Epithelial cell of proximal tubule (primary cell): ENCODE measurements at places on chromosomes 7 and 10.

- no peak for DNase-seq
Measured at GRCh38 chr7:106608661-106609060, 52.3 kb downstream of the CCDC71L start.

GRCh38 chr10:128031216-128031615, 95.0 kb downstream of the MKI67 start:
- DNase-seq: no peak

DNA sequence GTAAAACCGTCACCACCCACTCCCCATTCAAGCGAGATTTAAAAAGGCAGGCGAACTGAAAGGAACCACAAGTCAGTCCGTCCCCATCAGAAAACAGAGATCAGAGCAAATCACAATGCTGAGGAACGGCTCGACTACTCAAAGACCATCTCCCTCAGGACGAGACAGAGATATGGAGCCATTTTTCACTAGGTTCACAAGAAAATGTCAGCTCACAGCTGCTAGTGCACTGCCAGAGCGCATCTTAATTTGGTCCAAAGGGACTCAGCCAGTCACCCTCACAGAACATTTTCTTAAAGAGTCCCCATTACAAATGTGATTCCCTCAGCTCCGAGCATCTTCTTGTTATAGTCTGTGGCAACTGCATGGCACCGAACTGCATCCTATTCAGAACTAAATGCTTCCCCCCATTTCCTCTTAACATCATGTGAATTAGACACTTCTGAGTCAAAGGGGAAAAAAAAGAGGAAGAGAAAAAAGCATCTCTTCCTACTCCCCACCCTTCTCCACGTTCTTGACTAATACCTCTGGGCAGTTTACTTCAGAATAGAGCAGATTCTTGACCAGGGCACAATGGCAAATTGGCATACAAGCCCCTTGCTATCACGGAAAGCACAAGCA, 683.9 kb downstream of the MAGI2 start:
- DNase-seq: no peak

DNA sequence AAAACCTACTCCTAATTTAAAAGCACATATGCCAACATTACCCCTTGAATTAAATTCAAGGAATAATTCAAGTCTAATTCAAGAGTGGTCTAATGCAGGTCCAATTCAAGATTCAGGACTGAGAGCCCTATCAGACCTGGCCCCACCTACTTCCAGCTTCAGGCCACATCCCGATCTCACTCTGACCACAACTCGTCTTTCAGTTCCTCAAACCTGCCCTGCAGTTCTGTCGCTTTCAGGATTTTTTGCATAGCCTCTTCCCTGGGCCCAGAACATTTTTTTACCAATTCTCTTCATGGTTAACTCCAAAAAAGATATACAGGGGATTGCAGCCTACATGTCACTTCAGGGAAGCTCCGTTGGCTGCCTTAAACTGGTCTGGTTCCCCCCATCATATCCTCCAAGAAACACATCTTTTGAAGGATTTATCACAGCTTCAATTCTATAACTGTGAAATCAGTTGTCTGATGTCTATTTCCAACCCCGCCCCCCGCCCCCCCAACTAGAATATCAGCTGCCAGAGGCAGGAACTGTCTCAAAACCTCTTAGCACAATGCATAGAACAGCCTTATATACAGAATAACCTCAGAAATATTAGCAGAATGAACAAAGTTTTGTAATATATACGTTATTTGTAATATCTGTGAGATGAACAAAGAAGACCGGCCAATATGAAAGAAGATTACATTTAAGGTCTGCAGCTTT, 20.8 kb downstream of the CCDC6 start:
- no peak for DNase-seq

GRCh38 chr10:117373823-117374505, 1.3 kb downstream of the PDZD8 start:
- no peak for DNase-seq

- DNase-seq: no peak
Measured at GRCh38 chr7:152392254-152392653, 43.5 kb downstream of the KMT2C start.

GRCh38 chr10:88783724-88784123, 18.8 kb upstream of the LIPM start:
- DNase-seq: no peak

GRCh38 chr7:78780560-78780959, 672.9 kb downstream of the MAGI2 start:
- no peak for DNase-seq

DNA sequence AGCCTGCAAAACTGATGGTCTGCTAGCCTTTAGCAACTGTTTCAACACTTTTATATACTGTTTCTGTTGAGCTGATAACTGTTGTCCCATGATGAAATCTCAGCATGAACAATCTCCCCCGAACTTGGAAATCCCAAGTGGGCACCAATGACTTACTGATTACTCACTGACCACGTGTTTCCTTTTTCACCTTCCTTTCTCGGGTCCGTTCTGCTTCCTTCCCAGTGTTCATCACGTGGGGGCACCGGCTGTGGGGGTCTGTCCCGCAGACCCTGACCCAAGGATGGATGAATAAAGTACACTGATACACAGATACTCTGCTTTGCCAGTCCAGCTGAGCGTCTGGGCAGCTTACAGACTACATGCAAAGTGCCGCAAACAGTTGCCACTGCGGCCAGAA, 39.0 kb upstream of the RASGEF1A start:
- no peak for DNase-seq

DNA sequence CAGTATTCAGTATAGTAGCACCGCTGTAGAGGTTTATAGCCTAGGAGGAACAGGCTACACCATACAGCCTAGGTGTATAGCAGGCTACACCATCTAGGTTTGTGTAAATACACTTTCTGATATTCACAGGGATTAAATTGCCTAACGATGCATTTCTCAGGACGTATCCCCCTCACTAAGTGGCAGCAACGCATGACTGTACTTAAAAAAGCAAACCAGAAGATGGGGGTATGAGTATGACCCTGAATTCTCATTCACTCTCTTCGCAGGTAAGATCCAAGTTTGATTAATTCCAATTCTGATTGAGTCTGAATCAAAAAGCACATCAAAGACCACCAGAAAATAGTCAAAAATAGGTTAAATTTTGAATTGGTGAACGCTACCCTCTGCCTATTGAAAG, 972 bp downstream of the ORC5 start:
- no peak for DNase-seq

- DNase-seq: no peak
Measured at GRCh38 chr10:7928536-7928935, 110.2 kb downstream of the TAF3 start.

- no peak for DNase-seq
Measured at GRCh38 chr10:75288140-75288711, 52.5 kb upstream of the COMTD1 start.

GRCh38 chr7:159328096-159328495, 183.4 kb upstream of the VIPR2 start:
- no peak for DNase-seq

GRCh38 chr7:25812086-25812850, 339.7 kb upstream of the NFE2L3 start:
- no peak for DNase-seq

GRCh38 chr10:48948470-48949037, 8.9 kb upstream of the LRRC18 start:
- DNase-seq: no peak

- no peak for DNase-seq
Measured at GRCh38 chr10:120387326-120387725, 69.7 kb upstream of the PLPP4 start.

DNA sequence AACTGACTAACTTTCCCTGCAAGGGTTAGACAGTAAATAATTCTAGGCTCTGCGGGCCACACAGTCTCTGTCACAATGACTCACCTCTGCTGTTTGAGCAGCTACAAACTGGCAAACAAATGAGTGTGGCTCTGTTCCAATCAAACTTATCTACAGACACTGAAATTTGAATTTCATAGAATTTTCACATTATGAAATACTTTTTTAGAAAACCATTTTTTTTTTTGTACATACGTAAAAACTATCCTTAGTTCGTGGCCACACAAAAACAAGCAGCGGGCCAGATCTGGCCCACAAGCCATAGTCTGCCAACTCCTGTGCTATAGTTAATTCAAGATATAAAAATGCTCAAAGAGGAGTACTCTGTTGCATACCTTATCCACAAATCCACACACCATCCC, 32.6 kb downstream of the PIP4K2A start:
- DNase-seq: no peak

DNA sequence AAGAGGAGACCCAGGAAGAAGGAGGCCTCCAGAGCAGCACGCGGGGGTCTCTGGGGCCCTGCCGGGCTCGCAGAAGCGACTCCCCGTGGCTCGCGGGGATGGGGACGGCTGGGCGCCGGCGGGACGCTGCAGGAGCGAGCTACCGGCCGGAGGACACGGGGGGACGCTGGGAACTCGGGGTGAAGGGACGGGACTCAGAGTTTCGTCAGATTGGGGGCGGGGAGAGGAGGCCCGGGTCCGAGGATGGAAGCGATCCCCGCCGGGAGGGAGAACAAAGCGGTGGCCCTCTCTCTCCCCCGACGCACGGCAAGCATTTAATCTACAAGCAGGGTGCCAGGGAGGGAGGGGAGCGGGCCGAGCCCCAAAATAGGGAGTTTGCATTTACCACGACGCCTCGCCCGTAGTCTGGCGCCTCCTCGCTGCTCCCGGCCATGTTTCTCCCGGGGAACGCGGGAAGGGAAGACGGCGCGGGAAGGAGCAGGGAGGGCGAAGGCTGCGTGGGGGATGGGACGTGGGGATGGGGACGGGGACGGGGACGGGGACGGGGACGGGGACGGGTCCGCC, at the start of gene PRTFDC1:
Gene PRTFDC1 (minus strand): TSS at position 464 of the 564 bp plus-strand sequence. CDS start 31 bp downstream, at position 433.
- no peak for DNase-seq

DNA sequence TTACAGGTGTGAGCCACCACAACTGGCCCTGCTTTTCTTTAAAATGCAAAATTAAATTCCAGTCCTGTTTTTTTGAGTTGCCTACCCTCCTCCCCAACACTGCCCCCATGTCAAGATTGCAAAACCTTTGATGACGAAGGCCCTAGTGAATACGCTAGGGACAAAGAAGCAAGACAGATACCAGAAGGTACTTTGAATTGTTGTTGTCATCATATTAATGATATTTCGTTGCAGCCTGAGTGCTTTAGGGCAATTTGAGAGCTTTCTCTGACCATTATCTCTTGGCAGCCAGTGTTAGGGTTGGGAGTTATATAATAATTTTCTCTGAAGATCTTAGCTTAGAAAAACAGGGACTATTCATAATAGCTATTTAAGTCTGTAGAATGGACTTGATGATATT, 7.1 kb downstream of the CCSER2 start:
- DNase-seq: no peak

GRCh38 chr7:135167365-135167917, 3.1 kb downstream of the CYREN start:
- DNase-seq: no peak

GRCh38 chr10:725302-725701, 35.8 kb upstream of the DIP2C start:
- DNase-seq: no peak

DNA sequence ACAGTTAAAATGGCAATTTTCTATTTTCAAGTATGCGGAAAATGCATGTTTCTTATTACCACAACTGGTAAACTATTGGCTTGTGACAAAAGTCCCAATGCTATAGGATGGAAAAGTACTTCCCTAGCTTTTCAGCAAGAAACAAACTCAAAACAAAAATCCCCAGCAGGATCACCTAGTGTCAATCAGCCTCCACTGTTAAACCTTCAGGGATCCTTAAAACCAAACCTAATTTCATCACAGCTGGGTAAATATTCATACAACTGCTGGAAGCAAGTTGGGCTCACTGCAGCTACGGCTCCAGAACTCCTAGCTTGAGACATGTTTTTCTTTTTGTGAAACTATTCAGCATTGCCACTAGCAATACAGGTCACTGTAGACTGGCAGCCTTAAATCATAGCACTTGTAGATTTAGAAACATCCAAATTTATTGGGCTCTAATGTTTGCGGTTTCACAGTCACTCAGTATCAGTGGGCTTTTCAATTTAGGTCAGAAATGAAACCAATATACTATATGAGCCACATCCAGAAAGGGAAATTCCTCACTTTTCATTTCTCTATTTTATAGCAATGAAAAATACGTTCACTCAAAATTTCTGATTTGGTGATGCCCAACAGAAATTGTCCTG, 145.2 kb upstream of the ANK3 start:
- no peak for DNase-seq

GRCh38 chr10:110910138-110910537, 8.8 kb downstream of the BBIP1 start:
- DNase-seq: no peak

DNA sequence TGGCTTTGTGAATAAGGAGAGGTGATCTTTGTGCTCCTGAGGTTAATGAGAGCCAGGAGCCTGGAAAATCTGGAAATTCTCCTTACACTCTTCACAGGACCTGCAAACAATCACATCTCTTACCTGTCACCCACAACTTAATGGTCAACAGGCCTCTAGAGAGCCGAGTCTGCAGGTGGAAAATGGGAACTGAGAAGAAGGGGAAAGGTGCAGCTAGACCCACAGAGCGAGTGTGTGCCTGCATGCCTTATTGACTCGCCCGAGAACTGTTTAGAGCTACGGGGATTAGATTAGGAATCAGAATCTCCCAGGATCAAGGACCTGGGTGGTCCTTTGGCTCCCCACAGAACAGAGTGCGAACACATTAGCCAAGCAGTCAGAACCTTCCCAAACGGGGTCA, 329.6 kb downstream of the PTEN start:
- no peak for DNase-seq

DNA sequence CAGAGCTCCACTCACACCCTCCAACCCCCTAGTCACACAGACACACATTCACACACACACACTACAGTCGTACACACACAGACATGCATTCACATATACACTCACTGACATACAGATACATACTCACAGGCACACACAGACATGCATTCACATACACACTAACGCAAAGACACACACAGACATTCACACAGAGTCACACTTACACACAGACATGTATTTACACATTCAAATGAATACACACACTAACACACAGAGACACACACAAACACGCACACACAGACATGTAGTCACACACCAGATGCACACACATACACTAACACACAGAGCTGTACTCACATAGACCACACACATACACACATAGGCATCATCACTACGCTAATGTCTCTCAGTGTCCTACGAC, 58.0 kb upstream of the MYL10 start:
- DNase-seq: no peak

- no peak for DNase-seq
Measured at GRCh38 chr10:17751781-17752445, at the start of gene TMEM236. TMEM236 (plus strand) TSS chr10:17752201; CDS start chr10:17752296, 95 bp downstream.

- no peak for DNase-seq
Measured at GRCh38 chr7:26550492-26550891, 258.8 kb downstream of the SNX10 start.

GRCh38 chr7:18655912-18656311, 160.4 kb downstream of the HDAC9 start:
- no peak for DNase-seq

- no peak for DNase-seq
Measured at GRCh38 chr7:114874170-114874569, 47.7 kb upstream of the MDFIC start.

- no peak for DNase-seq
Measured at GRCh38 chr10:126423732-126424491, 35.6 kb upstream of the ADAM12 start.

DNA sequence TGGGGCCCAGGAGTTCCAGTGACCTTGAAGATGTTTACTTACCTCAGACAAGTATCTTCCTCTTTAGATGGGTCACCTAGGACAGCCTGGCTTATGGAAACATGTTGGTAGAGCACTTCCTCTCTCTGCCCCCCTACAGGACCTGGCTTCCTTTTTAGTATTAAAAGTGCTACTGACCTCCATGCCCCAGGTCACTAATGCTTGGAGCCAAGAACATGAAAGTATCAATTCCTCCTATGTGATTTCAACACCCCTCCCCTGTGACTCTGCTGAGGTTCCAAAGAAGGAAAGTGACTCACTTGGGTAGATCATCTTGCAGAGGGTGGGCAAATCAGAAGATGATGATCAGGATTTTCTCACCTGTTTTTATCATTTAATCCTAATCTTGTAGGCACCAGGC, 125.3 kb upstream of the CCDC6 start:
- no peak for DNase-seq
